ENCODE measurements at places on chromosomes 16 and 17. TPM values are rescaled to one million over a fixed set of nuclear protein-coding genes. Genes with fewer than 3 reads are reported as not detected.

DNA sequence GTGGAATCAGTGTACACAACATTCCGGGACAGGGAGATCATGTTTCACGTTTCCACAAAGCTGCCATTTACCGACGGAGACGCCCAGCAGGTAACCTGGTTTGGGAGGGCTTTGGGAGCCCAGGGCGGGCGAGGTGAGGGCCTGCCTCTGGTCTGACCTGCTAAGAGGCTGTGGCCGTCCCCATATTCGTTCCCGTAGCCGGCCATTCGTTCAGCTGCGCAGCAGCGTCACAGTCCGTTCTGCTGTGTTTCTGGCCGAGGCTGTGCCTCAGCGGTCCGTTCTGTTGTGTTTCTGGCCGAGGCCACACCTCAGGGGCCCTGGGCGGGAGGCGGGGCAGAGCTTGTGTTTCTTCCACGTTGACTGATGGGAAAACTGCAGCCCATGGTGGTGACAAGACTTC lies 68.0 kb downstream of the OR1D5 start:
- DNase-seq, result no peak

DNA sequence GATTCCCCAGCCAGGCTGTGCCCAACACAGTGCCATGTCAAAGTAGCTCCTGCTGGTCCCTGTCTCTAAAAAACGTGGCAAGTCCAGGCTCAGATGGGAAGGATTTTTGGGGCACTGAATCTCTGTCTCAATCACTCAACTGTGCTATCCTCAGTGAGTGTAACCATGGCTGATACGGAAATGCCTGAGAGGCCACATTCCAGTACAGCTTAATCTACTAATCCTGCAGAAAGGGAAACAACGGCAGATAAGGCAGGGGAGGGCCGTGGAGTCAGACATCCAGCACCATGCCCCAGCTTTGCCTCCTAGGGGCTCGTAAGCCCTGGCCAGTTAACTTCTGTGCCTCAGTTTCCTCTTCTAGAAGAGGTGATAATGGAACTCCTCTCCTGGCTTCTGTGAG lies 251.7 kb downstream of the CPPED1 start:
- no peak for DNase-seq

GRCh38 chr17:40219594-40220338 lies 662 bp downstream of the WIPF2 start:
- DNase-seq, result no peak

DNA sequence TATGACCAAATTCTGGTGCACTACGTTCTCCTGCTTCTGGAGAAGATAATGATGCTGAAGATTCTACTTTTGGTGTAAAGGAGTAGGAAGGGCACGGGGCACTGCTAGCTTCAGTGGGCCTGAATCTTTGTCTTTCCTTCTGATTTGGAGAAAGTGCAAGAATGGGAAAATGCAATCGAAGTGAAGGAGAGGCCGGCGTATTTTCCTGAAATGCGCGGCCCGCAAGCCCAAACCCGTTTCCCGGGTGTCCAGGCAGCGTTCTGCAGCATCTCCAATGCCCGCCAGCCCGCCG lies 372 bp upstream of the NDE1 start:
- no peak for DNase-seq

- DNase-seq, result no peak
Measured at GRCh38 chr16:85288869-85289660, 176.8 kb upstream of the CIBAR2 start.

Gene TRPV3
- polyA plus RNA-seq, result not detected

Gene CCDC144A
- 0.42 TPM for polyA plus RNA-seq

Gene CSHL1
- polyA plus RNA-seq, result not detected

Gene DCXR
- 185 TPM for polyA plus RNA-seq

Gene PRSS27
- polyA plus RNA-seq, result not detected

Gene TEX19
- not detected for polyA plus RNA-seq

Measured in naive thymus-derived CD8-positive, alpha-beta T cell (primary cell).